ENCODE measurements at places on chromosomes 3 and 15.

DNA sequence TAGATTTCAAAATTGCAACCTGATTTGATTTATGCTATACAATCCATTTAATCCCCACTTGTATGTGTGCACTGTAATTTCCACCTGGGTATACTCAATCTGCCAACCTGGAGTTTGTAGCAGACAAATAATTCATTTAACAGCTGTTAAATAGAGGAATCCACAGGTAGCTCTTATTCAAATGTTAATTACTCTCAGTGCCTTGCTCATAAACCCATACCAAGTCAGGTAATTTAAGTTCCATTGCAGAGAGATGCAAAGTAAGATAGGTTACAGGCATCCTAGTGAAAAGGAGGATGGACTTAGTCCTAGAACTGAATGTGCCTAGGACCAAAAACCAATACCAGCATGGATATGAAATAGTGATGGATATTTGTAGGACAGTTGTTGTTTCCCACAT lies 674.2 kb downstream of the TBL1XR1 start:
- DNase-seq, result no peak

DNA sequence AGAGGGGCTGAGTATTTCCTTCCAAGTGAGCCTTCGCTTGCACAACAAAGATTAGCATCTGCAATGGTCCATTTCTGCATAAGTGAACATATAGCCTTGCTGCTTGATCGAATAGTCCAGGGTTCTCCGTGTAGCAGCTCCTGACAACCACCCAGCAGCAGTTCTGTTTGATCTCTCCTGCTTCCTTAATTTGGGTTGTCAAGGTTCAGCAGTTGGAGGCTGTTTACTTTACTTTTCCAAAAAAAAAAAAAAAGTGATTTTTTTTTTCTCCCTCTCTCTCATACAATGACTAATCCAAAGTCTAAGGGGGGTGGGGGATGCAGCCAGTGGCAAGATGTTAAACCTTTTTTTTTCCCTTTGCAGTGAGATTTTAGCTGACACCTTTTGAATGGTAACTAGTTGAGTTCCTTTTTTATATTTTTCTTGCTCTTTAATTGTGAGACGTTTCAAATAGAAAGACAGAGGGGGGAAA lies 3.6 kb downstream of the FOXP1 start:
- DNase-seq, result no peak

DNA sequence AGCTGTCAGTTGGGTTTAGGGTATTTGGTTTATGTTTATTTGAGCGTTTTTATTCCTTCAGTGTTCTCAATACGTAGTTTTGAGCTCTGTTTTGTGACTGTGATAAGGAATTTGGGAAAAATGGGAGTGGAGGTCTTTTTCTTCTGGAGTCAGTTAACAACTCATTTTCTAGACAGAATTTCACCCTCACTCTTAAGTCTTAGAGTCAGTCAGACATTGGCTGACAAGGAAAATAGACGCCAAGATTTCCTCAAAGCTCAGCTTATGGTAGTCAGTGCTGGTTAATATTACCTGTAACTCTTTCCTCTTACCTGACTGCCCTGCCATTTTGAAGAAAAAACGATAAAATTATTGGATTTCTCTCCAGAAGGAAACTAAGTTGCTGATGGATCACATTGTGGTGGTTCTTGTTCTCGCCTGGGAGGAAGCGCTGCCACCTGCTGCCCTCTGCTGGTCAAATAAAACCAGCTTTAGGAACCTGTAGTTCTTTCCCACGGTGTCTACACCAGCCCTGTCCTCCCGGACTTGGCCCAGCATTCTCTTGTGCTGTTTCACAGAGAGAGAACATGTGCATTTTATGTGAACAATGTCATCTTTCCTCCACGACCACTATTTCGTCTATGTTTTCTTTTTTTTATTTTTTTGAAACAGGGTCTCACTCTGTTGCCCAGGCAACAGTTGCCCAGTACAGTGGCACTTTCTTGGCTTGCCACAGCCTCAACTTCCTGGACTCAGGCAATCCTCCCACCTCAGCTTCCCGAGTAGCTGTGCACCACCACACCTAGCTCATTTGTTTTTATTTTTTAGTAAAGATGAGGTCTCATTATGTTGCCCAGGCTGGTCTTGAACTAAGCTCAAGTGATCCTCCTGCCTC lies 41.4 kb upstream of the UMPS start:
- peak; percentile 29 for DNase-seq

- DNase-seq, result no peak
Observed at GRCh38 chr15:98416222-98416855, 232.0 kb upstream of the IGF1R start.

DNA sequence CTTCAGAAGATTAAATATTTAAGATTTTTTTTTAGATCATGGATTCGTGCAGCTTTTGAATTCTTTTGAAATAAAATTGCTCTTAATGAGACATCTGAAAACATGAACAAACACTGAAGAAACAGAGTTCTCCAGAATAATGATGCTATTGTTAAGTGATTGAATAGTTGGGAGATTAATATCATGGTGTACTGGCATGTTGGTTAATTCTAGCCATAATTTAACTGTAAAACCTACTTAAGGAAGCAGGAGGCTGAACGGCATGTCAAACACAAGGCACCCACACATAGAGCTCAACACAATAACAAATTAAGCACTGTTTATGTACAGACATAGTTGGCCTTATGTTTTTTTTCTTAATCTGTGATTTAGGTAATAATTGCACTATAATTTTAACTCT lies 185.6 kb downstream of the RBMS3 start:
- no peak for DNase-seq

GRCh38 chr3:195853996-195854395 lies 42.3 kb upstream of the MUC4 start:
- no peak for DNase-seq

GRCh38 chr3:63970631-63971475 lies 52.4 kb downstream of the PSMD6 start:
- DNase-seq, result no peak

- DNase-seq, result no peak
Observed at GRCh38 chr15:91889111-91889815, 35.8 kb downstream of the SLCO3A1 start.
